ENCODE measurements at places on chromosomes 12 and 14. TPM values are rescaled to one million over a fixed set of nuclear protein-coding genes. Genes with fewer than 3 reads are reported as not detected.

The LYSET gene
- 19.5 TPM for total RNA-seq

The GLT1D1 gene
- not detected for total RNA-seq

The CCNT1 gene
- total RNA-seq, result 69.4 TPM

The PIWIL1 gene
- not detected for total RNA-seq

The PRKD1 gene
- not detected for total RNA-seq

The RERGL gene
- total RNA-seq, result not detected

The SLC38A4 gene
- total RNA-seq, result not detected

- DNase-seq, result no peak
Measured at GRCh38 chr14:75959031-75959430, 22.8 kb downstream of the TGFB3 start.

DNA sequence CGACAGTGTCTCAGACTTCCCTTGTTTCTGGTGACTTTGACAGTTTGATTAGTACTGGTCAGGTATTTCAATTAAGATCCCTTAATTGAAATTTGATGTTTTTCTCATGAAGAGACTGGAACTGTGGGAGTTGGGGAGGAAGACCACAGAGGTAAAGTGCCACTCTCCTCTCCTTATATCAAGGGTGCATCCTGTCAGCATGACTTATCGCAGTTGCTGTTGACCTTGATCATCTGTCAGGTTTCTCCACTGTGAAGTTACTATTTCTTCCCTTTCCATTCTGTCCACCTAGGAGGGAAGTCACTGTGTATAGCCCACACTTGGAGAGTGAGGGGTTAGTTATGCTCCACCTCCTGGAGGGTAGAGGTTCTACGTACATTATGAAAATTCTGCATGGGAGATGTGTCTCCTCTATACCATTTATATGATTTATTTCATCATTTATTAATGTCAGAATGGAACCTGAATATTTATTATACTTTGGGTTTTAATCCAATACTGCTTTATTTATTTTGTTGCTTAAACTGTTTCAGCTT is 40.3 kb upstream of the SMOC1 start:
- no peak for DNase-seq

GRCh38 chr14:67940486-67941455 is 121.2 kb downstream of the RAD51B start:
- no peak for DNase-seq

DNA sequence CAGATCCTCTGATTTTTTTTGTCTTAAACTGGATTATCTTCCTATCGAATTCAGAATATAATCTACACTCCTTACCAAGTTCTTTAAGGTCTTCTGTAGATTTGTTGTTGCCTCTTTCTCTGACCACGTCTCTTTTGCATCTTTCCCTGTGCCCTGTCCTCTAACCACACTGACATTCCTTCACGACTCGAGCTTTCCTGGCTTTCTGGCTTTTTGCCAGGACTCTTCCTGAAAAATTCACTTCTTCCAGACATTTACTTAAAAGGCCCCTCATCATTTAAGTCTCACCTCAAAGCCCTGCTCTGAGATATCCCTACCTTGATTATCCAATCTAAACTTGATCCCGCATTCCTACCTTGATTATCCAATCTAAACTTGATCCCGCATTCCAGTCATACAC is 422.3 kb upstream of the DCN start:
- DNase-seq, result no peak

DNA sequence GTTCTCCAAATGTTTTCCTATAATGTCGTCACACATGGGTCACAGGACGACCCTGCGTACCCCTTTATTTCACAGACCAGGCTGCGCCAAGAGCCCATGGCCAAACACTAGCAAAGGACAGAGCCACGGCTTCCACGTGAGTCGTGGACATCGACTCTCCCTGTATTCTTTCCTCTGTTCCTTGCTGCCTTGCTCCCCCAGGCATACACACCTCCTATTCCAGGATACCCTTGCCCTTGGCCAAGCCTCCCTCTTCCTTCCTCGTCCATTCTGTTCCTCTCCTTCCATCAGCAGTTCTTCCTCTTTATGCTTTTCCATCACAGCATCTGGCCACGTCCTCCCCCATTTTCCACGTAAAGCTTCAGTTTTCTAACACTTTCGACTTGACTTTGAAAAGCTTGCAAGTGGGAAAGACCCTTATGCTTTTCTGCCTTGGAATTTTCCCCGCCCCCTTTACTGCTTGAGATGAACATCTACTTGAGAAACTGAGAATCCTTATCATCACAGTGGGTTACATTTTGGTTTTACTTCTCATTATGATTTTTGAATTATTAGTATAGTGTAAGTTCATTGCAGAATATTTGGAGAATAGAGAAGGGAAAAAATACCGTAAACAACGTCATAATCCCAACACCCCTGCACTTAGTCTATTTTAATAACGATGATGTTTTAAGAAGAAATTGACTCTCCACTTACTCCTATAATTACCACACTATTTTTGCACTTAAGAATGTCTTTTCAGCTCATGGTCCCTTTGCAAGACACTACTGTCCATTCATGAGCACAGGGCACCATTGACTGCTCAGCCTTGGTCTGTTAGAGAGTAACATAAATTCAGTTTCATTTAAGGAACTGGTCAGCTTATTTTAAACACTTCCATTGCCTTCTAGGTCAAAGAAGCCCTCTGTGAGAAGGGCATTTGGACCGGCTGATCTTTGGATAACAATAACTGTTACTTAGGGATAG is 15.8 kb upstream of the NINJ2 start:
- no peak for DNase-seq

DNA sequence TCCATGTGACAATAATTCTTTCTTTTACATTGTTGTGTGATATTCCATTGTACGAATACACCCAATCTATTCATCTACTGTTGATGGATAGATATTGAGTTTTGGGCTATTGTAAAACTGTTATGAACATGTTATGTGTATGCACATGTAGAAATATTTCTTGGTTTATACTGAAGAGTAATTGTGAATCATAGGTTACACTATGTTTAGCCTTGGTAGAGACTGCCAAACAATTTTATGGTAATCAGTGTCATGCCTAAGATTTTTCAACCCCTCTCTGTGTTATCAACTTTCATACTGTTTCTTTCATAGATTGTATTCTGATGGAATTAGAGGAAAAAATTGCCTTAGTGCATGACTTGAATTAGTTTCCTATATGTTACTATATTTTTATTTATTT is 39.5 kb downstream of the FRMD6 start:
- no peak for DNase-seq

- DNase-seq, result no peak
Measured at GRCh38 chr12:97301576-97301975, 161.0 kb upstream of the RMST start.

DNA sequence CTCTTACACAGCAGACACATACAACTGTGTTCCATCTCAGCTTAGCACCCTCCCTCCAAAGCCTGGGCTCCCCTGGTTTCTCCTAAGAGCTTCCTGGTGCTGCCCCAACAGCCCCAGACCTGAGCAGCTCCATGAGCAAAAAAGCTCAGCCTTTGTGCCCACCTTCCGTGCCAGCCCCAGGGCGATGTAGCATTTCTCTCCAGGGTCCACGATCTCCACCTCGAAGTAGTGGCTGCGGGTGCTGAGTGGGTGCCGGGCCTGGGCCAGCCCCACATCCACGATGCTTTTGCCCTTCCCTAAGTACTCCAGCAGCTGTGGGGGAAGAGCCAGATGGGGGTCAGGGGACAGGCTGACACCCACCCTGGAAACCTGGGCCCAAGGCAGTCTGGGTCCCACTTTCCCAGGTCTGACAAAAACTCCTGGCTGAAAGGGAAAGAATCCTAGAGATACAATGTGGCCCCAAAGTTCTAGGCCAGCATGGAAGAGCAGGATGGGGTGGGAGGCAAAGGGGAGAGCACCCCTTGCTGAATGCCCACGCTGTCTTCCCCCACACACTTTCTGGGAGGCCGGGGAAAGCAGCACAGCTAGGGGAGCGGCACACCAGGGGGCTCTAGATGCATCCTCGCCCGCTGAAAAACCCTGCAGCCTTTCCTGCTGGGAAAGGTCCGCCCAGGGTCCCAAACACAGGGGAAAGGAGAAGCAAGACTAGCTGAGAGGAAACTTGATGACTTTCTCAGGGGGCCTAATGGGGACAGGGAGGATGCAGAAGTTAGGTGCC is 11.0 kb downstream of the SPRYD3 start:
- no peak for DNase-seq

GRCh38 chr14:59871166-59871495 is 555 bp upstream of the RTN1 start:
- DNase-seq, result no peak

DNA sequence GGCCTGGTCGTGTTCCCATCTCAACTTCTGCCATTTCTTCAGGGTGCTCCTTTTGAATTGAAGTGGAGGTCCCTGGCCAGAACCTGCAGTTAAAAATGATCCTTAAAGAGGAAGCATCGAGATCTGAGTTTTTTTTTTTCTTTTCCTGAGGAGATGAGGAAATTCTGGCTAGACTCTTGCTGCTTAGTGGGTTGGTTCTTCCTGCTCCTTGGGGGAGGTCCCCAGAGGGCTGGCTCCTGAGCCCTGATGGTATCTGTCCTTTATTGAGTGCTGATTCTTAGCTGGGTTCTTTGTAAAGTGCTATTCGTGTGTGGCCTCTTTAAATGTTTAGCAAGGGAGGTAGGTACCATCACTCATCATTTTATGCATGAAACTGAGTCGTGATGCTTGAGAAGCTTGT is 11.7 kb downstream of the PELI2 start:
- no peak for DNase-seq

DNA sequence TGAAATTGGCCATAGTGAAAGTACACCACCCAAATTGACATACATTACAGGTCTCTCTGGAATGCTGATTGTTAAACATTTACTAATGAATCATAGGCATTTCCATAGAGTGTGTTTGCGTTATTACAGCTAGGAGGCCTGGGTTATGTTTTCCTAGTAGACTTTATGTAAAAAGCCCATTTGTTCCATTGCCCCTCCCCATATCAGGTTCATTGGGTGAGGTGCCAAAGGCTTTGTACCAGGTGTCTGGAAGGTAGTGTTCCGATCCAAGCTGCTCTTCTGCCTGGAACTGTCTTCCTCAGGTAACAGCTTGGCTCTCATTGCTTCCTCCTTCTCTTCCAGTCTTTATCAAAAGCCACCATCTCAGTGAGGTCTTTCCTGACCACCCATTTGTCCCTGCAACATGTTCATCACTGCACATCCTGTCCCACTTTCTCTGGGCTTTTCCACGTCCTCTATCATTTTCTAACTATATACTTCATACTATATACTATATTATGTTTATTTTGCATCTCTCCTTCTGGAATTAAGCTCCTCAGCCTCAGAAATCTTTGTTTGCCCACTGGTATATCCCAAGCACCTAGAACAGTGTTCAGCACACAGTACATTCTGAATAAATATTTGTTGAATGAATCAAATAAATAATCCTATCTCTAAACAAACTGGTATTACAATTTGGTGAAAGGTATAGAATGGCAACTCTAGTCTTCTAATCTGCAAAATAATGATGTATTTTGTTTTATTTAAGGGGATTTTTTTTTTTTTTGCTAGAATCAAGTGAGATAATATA is 252.3 kb downstream of the KTN1 start:
- no peak for DNase-seq

GRCh38 chr12:69630191-69630590 is 19.5 kb upstream of the LRRC10 start:
- DNase-seq, result no peak

- no peak for DNase-seq
Measured at GRCh38 chr14:69845050-69845581, 34.1 kb upstream of the SMOC1 start.

DNA sequence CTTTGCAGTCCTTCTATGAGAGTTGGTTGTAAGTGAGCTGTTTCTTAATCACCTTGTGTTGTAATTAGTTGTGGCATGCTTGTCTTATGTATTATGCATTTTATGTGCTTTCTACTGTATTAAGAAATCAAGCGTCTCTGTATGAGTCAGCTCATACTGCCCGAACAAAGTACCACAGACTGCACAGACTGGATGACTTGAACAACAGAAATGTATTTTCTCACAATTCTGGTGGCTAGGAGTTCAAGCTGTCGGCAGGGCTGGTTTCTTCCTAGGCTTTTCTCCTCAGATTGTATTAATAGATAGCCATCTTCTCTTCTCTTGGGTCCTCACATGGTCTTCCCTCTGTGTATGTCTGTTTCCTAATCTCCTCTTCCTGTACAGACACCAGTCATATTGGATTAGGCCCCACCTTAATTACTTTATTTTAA is 77.7 kb downstream of the FLRT2 start:
- no peak for DNase-seq

DNA sequence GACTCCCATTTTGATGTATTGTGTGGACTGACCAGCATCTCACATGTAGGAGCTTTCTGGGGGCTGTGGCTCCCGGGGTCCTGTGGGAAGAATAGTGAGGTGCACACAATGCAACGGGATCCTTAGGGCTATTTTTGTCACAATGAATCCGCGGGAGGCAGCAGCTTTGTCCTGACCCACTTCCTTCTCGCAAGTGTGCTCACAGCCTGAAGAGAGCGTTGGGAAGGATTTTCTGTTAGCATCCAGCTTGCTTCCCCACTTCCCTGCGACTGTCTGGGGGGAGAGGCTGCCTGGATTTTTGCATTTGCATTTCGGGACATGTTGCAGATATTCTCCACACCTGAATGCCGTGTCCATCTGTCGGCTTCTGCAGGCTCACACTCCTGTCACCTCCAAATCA is 31.9 kb downstream of the FZD10 start:
- DNase-seq, result no peak

- DNase-seq, result no peak
Measured at GRCh38 chr12:116382686-116383530, 105.4 kb upstream of the MED13L start.

DNA sequence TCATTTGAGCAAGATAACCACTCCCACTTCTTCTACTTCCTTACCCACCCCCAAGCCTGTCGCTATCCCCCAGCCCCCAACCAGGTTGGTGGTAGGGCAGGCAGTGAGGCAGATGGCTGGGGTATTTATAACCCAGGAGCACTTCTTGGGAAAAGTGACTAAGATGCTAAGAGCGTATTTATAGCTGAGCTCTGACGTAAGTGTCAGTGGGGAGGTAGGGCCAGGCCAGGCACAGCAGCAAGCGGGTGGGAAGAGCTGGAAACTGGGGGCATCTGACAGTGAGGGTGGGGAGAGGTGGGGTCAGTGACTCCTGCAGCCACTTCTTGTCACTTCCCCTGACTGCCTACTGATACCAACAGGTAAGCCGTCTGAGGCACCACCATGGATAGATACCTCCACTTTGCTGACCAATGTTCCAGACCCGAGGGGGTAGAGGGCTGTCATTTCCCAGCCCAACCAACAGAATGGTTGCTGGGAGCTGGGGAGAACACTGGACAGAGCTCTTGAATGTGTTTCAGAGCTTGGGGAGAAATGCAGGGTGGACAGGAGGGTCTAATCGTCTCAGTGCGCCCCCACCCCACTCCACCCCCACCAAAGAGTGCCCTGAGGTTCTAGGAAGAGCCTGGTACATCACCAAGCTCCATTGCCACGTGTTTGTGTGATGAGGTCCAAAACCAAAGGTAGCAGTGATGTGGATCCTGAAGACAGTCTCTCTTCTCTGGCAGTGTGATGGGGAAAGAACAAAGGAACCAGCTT is 2.7 kb upstream of the INHBE start:
- no peak for DNase-seq

Measured in HCT116 (cell line).